ENCODE measurements at places on chromosomes 7 and 10.

GRCh38 chr7:137038706-137039105 is 170.3 kb downstream of the CHRM2 start:
- no peak for DNase-seq

DNA sequence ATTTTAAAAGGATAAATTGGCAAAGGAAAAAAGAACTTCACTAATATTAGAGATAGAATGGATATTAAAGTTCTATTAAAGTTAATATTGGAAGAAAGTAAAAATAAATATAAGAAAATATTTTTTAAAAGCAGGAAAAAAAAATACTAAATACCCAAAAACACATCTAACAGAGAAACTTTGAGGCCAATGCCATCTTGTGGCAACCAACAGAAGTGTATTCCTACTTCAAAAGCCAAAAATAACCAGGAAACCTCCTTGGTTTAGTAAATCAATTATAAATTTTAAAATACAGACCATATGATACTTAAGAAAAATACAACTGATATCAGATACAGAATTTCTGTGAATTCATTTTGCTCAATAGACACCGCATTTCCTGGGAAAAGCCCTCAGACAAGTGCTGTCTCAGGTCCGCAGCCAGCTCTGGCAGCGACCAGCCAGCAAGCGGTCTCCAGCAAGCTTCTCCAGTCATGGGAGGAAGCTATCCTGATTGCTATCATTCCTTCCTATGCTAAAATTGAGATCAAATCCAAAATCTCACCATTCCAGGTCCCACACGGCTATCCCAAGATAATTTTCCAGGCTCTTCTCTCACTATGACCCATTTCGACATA is 65.3 kb downstream of the LMBR1 start:
- peak; percentile 43 for DNase-seq

GRCh38 chr10:6607182-6607581 is 27.1 kb upstream of the PRKCQ start:
- no peak for DNase-seq

- no peak for DNase-seq
Measured at GRCh38 chr7:121810831-121811672, 61.9 kb upstream of the PTPRZ1 start.

DNA sequence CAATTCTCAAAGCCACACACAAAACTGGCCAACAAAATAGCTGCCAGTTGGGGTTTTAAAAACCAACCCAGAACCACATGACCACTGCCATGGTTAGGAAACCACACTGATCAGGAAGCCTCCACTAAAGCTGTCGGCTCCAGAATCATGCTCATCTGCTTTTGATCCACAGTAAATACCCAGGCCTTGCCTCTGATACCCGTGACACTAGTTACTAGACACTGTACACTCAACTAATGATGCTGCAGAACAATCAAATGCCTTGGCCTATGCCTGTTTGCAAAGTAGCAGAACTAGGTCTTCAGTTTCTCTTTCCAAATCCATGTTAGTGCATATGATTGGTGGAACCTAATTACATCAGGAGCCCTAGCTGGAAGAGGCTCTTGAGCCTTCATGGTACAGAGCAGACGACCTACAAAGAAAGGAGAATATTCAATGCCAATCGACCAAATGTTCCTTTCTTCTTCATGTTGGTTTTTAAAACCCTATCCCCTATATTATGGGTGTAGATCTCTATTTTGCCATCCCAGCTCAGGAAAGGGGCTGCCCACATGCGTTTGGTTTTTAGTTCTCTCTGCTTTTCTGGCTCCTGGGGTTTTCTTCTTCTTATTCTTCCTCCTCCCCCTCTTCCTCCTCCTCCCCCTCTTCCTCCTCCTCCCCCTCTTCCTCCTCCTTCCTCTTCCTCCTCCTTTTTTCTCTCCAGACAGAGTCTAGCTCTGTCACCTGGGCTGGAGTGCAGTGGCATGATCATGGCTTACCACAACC is 76.6 kb downstream of the CNNM2 start:
- DNase-seq: peak; percentile 50

GRCh38 chr10:1199897-1200721 is 143.9 kb downstream of the WDR37 start:
- DNase-seq: no peak

DNA sequence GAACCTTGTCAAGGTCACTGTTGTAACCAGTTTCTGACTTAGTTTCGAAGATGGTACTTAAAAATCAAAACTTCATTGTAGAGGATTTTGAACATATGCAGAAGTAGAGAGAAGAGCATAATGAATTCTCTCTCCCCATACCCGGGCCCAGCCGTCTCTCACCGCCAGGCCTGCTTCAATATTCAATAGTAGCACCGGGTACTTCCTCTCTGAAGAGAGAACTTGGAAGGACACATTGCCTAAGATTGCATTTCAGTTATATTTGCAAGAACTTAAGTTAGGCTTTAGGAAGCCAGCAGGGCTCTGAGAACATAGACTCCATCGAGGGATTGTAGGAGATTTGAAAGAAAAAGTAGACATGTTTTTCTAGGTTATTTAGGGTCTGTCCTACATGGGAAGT is 19.1 kb downstream of the LMTK2 start:
- no peak for DNase-seq

GRCh38 chr7:157881048-157881771 is 544.4 kb downstream of the DNAJB6 start:
- no peak for DNase-seq

- DNase-seq: no peak
Measured at GRCh38 chr7:131039836-131040235, 287.8 kb upstream of the MKLN1 start.

- no peak for DNase-seq
Measured at GRCh38 chr10:102949916-102950315, 31.8 kb downstream of the CNNM2 start.

DNA sequence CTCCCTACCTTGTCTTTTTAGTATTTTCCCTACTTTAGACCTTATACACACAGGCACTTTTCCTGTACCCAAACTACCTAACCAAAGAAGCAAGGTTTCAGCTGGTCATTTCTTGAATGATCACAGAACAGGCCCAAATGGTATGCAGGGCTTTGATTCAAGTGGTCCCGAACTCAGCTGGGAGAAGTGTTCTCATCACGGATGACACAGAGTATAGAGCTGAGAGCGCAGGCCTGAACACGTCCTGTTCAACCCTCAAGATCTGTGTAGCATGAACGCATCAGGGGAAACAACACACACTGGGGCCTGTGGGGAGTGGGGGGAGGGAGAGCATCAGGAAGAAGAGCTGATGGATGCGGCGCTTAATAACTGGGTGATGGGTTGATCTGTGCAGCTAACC is 318.2 kb downstream of the SFMBT2 start:
- DNase-seq: no peak

GRCh38 chr10:62554632-62555199 is 180.5 kb downstream of the ZNF365 start:
- DNase-seq: peak; percentile 26

DNA sequence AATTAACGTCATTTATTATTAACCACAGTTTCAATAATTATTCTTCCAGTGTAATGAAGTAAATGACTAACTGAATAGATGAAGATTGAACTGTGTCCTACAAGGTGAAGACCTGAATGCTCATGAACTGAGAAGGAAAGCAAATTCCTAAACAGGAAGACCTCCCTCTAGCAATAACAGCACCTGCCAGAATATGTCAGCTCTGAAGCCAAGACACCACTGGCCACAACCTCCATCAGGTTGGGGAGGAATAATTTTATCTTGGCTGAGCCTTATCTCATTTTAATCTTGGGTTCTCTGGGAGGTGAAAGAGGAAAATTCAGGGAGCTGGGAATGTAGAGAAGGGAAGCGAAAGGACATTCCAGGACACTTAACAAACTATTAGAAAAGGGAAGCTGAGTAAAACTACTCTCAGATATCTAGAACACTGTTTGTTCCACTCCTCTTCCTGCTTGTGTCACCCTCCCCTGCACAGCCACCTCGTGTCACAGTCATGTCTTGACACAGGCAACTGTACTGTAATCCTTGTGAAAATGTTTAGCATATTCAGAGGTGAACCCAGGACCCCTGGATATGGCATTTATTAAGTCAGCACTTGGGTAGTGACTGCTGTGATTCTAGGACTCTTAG is 4.6 kb upstream of the SLC13A1 start:
- no peak for DNase-seq

DNA sequence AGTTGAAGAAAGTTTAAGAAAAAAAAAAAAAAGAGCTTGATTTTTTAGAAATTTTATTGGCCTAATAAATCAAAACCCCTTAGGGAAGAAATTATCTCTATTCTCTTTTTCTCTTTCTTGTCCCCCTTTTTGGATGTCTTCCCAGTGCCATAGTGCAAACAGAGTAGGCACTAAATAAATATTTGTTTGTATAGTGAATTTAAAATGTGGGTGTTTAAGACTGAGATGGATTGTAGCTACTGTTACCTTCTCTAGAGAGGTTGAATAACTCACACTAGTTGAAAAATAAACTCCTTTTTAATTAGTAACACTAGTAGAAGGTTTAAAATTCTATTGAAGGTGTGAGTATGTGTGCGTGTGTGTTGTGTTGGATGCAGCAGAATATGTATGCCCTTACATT is 783.8 kb downstream of the NXPH1 start:
- DNase-seq: no peak

DNA sequence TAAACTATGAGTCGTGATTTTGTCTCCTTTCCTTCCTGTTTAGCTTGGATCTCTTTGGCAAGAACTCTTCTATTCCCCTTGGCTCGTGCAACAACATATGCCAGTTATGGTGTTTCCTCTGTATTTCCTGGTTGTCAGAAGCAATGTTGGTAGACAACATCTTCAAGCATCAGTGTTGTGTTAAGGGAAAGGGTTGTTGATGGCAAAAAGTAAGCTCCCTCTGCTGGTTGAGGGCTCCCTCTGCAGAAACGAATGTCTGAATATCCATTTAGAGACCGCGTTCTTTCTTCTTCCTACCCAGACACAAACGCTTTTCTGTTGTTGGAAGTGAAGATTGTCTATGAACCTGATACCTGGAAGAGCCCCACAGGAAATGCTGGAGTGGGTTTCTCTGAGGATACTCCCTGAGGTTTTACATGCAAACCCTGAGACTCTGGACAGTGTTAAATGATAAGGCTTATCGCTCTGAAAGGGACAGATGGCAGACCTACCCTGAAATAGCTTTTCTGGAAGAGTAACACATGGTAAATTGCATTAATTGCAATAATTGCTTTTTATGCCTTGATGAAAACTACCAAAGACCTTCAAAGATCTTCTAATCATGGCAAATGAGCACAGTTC is 23.5 kb upstream of the C1QL3 start:
- peak; percentile 47 for DNase-seq

- no peak for DNase-seq
Measured at GRCh38 chr10:121803611-121804010, 124.2 kb downstream of the ATE1 start.

DNA sequence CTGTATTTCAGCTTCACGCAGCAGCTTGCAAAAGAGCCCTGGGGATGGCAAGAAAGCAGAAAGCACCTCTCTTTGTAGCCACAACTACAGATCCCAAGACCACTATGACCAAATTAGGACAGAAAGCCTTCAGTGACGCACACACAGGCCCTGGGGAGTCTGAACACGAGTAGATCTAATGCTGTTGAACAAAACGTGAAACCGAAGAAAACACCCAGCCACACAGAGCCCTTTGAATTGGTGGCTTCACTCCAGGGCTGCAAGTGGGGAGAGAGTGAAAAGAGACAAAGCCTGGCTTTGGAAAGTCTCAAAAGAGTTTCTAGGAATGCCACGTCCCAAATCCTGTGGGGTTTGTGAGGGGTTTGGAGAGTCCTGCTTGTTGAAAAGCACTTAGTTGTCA is 28.4 kb downstream of the PLXNA4 start:
- no peak for DNase-seq

DNA sequence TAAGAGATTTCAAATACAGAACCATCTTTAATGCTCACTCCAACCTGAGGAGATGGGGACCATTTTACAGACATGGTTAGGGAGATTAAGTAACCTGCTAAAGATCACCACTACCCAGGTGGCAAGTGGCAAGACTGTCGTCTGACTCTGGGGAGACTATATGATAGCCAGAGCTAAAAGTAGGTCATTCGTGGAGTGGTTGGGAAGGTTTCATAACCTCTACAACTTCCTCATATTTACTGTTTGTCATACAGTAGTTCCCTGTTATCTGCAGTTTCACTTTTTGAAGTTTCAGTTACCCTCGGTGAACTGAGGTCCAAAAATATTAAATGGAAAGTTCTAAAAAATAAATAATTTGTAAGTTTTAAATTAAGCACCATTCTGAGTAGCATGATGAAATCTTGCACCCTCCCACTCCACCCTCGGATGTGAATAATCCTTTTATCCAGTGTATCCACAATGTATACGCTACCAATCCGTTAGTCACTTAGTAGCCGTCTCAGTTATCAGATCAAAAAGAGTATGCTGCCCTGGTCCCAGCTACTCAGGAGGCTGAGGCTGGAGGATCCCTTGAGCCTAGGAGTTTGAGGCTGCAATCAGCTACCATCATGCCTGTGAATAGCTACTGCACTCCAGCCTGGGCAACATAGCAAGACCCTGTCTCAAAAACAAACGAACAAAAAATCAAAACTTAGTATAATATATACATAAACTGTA is 14.9 kb upstream of the LGI1 start:
- DNase-seq: peak; percentile 6

- DNase-seq: no peak
Measured at GRCh38 chr10:17206210-17206709, 4.8 kb upstream of the TRDMT1 start.

- no peak for DNase-seq
Measured at GRCh38 chr10:60346661-60347060, 43.0 kb downstream of the ANK3 start.

GRCh38 chr10:11017570-11018431 is at the start of gene CELF2:
Gene CELF2, plus strand, starts transcription at chr10:11017872. Its CDS starts 218 bp downstream, at chr10:11018090.
- peak; percentile 4 for DNase-seq

DNA sequence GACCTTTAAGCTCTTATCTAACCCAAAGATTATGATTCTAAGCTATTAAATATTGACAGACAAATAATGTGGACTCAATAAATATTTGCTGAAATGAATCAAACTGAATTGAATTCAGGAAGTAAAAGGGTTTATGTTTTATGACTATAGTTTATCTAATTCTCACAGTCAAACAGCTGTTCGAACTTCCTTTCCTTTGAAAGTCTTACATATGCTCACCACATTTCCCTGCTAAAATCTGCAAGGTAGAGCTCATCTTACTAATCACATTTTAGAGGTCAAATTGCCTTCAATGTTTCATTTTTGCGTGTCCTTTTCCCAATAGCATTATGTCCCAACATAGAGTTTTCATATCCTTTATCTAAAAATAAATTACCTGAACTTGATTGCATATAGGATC is 154.9 kb upstream of the PPP1R3A start:
- no peak for DNase-seq

DNA sequence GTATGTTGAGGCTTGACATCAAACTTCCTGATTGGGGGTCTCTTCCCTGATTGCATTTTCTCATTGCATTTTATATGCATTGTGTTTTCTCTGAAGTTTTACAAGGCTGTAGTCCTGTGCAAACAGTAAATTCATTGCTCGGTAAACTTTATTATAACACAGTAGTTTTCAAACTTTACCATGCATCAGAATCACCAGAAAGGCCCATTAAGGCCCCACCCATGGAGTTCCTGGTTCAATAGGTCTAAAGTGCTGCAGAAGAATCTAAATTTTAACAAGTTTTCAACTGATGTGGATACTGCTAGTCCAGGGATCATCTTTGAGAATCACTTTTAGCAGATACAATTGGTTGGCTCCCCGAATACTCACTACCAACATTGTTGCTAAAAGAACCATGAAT is 634.7 kb upstream of the LRRTM3 start:
- DNase-seq: no peak

Measured in hematopoietic multipotent progenitor cell treated with erythropoietin and hydrocortisone succinate and interleukin-3 and kit ligand, for 8 days (in vitro differentiated cells).